Amniotic stem cell (primary cell): ENCODE measurements at places on chromosomes 3 and 15.

GRCh38 chr3:169665264-169666075 lies 2.0 kb upstream of the MECOM start:
- no peak for DNase-seq

DNA sequence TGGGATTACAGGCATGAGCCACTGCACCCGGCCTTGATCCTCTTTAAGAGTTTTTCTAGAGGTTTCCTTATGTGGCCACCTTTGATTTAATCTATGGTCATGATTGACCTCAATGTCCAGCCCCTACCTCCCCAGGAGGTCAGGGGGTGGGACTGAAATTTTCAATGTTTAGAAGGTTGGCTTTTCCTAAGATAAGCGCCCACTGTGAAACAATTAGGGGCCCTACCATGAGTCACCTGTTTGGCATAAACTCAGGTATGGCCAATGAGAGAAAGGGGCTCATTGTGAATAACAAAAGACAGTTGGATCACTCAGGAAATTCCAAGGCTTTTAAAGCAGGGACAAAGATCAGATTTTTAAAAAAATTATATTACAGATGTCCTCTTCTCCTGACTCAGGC lies 51.1 kb downstream of the ZBTB11 start:
- no peak for DNase-seq

GRCh38 chr3:127312818-127313217 lies 25.0 kb upstream of the PRR20G start:
- no peak for DNase-seq

GRCh38 chr3:168616915-168617314 lies 521.2 kb upstream of the GOLIM4 start:
- no peak for DNase-seq

GRCh38 chr15:33621141-33621540 lies 310.4 kb downstream of the RYR3 start:
- DNase-seq = no peak

DNA sequence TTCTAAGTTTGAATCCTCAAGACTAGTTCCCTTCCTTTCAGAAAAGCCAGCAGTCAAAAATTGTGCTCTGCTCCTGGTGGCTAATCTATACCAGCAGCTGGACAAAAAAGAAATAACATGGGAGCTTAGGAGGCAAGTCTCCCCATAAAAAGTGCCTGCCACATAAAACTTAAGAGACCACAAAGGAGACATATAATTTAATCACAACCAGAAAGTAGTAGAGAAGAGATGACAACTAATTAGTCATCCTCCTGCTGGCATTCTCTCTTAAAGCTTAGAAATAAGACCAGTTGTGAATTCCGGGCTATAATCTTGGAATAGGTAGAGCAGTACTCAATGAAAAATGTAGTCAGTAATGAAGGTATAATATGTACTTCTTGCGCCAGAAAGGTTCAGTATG lies 20.2 kb upstream of the IMPG2 start:
- no peak for DNase-seq

DNA sequence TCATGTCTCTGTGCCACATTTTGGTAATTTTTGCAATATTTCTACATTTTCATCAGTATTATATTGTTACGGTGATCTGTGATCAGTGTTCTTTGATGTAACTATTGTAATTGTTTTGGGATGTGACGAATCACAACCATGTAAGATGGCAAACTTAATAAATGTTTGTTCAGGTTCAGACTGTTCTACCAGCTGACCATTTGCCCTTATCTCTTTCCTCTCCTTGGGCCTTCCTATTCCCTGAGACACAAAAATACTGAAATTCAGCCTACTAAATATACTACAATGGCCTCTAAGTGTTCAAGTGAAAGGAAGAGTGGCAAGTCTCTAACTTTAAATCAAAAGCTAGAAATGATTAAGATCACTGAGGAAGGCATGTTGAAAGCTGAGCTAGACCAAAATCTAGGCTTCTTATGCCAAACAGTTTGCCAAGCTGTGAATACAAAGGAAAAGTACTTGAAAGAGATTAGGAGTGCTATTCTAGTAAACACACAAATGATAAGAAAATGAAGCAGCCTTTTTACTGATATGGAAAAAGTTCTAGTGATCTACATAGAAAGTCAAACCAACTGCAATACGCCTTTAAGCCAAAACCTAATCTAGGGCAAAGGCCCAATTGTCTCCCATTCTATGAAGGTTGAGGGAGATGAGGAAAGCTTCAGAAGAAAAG lies 952.8 kb downstream of the ROBO1 start:
- DNase-seq = no peak

DNA sequence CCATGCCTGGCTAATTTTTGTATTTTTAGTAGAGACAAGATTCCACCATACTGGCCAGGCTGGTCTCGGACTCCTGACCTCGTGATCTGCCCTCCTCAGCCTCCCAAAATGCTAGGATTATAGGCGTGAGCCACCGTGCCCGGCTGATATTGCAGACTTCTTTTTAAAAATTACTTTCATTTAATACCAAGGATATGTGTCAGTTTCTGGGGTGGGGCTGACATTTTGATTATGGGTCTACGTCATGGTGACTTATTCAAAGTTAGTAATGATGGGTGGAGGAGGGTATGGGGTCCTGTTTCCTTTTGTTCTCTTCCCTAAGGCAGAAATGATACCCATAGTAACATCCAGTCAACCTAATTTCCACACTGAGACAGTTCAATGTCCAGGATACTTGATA lies 34.7 kb downstream of the GBE1 start:
- DNase-seq = peak; percentile 34

DNA sequence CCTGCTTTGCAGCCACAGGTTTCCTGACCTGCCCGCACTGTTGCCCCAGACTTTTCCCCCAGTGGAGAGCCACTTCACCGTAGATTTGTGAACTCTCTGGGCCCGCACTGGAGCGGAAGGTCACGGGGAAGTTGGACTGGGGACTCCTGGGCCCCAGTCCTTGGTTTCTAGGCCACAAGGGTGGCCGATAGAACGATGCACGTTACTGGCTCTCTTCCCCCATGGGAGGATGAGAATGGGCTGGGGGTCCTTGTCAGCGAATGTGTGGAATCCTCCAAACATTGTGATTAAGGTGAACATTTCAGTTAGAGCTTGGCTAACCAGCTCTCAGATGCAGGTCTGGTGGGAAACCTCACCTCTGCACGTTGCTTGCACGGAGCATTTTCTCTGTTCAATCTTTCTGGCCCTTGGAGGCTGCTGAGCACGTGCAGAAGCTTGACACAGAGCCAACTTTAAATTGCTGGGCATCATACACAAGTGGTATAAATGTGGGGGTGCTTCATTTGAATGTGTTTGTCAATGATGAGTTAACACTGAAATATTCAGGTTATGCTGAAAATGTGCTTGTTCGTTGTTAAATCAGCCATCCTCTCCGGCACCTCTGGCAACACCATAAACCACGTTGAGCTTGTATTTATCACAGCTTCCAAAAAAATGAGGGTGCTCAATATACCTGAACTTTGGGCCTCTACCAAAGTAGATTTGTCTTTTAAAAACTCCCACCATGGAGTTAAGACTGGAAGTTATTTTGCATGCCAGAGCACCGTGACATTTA lies 976 bp downstream of the DIS3L start:
- DNase-seq = no peak

DNA sequence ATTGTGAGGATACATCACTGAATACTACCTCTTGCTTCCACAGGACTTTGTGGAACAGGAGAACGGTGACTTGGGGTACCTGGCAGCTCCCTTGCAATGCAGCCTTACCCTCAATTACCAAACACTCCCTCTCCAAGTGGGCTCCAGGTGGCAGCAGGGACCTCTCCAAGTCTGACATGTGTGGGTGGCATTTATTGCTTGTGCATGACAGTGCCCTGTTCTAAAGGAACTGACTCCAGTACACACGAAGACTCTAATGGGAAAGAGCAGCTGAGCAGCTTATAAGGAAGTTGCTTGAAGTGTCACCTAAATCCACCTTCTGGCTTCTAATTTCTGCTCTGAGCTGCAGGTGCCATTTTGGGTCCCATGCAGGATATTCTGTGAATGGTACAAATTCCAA lies 174.1 kb upstream of the SLCO3A1 start:
- no peak for DNase-seq

- peak; percentile 35 for DNase-seq
Measured at GRCh38 chr3:126679318-126679751, 24.4 kb upstream of the TXNRD3 start.

DNA sequence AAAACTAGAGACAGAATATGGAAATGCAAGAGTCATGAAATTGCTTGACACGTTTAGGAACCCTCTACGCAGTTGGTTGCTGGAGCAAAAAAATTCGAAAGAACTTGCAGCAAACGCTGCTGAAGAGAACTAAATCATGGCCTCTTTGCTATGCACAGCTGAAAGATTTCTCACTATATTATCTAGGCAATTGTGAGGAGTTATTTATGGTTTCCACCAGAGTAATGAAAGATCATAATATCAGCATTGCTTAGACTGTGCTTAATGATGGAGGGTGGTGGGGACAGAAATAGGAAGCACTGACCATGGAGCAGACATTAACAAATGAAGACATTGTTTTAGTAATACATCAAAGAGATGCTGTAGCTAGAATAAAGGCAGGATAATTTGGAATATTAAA lies 593.4 kb upstream of the ZNF717 start:
- no peak for DNase-seq

DNA sequence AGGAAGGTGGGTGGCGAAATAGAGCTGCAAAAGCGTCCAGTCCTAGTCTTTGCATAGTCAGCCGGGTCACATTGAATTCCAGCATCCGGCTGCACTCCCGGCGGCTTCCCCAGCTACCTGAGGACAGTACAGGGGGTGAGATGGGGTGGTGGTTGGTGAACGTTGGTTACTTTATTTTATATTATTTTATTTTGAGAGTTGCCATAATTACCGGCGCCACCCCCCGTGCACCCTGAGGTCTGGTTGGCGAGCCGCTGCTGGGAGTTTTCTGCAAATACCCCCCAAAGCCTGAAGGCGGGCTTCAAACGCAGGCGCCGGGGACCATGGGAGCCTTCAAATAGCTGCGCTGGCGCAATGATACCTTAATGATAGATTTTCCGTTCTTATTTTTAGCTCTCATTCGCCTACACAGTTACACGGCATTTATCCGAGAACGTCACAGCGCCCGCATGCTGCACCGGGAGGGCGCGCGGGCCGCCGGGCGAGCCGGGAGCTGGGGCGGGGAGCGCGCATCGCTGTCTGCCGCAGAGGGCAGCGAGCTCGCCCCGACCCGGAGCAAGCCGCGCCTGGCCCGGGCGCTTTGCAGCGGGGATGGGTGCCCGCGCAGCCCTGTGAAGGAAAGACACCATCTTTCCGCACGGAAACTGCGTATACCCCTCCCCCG lies 756 bp upstream of the RASGRF1 start:
- no peak for DNase-seq

GRCh38 chr15:78448441-78449219 lies 10.6 kb downstream of the IREB2 start:
- DNase-seq = no peak

DNA sequence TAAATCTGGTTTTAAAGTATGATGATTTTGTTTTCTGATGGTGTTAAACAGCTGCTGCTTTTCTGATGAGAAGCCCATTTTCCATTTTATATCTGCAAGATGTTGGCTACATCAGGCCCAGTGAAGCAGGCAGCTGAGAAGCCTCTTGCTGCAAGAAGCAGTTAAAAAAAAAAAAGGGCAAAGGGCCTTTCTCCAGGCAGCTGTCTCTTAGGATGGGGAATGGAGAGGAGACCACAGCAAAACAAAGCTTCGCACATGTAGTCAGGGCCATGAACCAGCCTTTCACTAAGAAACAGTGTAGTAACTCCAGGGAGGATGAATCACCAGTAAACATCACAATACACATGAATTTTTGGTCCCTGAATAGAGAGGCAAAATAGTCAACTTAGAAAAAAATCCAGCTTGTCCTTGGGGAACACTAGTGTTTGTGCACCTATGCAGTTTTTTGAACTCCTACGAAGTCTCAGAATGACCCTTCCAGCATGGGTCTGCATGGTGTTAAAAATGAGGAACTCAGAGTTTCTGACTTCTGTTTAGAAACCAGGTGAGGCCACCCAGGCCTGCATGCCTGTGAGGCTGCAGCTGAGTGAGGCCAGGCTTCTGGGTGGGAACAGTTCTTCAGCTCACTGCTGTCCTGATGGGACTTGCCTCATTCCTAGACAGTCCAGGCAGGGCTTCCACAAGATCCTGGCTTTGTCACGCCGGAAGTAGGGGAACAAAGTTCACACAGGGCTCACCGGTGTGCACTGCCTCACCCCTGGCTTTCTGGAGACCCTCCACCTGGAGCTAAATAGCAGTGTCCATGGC lies 518.7 kb downstream of the MCTP2 start:
- DNase-seq = no peak

GRCh38 chr3:87975716-87976115 lies 83.1 kb downstream of the CGGBP1 start:
- no peak for DNase-seq

DNA sequence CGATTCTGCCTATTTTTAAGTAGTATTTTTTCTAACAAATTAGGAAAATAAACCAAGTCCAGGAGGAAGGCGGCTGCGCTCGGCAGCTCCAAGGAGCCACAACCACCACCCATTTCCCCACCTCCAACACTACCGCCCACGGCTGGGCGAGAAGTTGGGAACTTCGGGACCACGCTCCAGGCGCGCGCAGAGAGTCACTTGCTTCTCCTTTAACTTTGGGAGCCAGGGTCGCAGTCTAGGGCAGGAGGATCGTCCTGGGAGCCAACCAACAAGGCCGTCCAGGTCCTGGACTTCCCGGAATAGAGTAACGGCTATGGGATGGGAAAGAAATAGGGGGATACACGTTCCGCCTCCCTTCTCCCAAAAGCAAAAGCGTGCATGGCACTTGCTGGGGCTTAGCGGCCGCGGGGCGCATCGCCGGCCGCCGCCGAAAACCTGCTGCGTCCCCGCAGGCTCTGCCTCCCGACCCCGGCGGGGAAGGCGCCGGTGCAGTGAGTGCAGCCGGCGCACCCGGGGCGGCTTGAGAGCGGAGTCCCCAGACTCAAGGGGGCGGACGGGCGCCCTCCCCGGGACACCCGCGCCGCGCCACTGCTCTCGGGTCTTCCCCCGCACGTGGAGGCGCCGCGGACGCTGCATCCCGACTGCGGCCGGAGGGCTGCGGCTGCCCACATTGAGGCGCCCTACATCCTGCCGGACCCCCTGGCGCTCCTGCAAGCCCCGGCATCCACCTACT lies 699 bp downstream of the MEGF11 start:
- DNase-seq = no peak

- DNase-seq = no peak
Measured at GRCh38 chr3:140234256-140234655, 299.3 kb downstream of the CLSTN2 start.

DNA sequence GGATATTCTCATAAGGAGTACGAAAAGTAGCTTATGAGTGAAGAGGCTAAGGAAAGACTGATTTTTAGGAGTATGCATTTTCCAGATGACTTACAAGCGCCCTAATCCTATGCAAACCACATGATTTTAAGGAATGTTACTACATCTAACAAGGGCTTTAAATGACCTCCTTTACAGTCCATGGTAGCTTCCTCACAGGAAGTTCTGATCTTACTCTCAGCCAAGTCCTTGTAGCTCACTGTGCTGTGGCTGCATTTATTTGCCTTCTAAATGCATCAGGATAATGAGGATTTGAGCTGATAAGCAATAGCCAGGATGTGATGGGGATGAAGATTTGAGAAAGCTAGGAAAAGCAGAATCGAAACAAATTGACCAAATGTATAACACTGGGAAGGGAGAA lies 896.0 kb downstream of the MCTP2 start:
- DNase-seq = peak; percentile 18
